ENCODE measurements at places on chromosomes 12 and 14.

GRCh38 chr12:97404093-97404492 is 58.5 kb upstream of the RMST start:
- no peak for DNase-seq

GRCh38 chr12:28908646-28909045 is 240.4 kb upstream of the FAR2 start:
- no peak for DNase-seq

DNA sequence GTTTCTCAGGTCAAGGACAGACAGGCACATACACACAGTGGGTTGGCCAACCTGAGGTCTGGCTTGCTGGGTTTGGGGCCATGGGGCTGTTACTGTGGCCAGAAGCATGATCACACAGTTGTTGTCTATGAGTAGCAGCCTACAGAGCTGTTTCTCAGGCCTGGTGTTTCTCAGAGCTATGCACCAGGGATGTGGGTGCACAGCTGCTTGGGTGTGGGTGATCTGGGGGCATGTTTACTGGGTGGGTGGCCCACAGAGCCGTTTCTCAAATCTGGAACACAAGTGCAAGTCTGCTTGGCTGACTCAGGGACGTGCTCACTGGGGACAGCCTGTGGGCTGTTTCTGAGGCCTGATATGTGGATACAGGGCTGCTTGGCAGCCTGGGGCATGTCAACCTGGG is 23.1 kb upstream of the PALS1 start:
- DNase-seq, result no peak

- DNase-seq, result no peak
These were observed 274.9 kb upstream of the DIO3 start for GRCh38 chr14:101286271-101287018.

DNA sequence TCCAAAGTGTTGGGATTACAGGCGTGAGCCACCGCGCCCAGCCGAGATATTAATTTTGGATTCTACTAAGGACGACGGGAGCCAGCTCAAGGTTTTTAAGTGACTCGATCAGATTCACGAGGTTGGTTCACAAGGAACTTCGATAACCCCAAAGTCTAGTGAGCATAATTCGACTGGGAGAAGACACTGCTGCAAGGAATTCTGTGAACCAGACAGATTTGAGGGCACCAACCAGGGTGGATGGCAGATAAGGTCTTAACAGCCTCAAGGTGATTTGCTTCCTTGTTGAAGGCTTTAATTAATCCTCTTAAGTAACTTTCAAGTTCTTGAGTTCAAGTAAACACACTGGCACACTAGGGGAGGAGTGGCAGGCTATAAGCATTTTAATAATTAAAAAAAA is 1.1 kb upstream of the KLHDC2 start:
- no peak for DNase-seq

DNA sequence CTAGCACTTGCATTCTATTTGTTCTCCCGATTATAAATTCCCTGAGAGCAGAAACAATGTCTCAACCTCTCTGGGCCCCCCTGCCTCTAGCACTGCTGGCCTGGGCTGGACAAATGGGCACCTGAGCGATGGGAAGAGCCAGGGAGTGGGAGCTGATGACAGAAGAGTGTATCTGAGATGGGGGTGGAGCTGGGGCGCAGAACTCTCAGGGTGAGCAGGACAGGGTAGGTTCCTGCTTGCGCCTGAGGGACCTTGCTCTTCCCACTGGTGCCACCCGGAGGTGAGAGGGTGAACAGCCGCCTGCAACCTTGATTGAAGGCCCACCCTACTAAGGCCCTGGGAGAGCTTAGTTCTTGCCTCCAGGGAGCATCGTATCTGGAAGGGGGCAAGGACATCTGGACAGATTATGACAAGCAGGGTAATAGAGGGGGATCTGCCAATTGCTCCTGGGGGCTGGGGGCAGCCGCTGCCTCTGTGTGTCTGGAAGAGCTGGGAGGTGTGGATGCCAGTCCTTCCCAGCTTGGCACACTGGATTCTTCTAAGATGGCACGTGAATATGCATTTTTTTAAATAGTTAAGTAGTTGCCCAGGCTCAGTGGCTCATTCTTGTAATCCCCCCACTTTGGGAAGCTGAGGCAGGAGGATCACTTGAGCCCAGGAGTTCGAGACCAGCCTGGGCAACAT is 43.0 kb upstream of the TSPAN9 start:
- DNase-seq, result peak; percentile 54

DNA sequence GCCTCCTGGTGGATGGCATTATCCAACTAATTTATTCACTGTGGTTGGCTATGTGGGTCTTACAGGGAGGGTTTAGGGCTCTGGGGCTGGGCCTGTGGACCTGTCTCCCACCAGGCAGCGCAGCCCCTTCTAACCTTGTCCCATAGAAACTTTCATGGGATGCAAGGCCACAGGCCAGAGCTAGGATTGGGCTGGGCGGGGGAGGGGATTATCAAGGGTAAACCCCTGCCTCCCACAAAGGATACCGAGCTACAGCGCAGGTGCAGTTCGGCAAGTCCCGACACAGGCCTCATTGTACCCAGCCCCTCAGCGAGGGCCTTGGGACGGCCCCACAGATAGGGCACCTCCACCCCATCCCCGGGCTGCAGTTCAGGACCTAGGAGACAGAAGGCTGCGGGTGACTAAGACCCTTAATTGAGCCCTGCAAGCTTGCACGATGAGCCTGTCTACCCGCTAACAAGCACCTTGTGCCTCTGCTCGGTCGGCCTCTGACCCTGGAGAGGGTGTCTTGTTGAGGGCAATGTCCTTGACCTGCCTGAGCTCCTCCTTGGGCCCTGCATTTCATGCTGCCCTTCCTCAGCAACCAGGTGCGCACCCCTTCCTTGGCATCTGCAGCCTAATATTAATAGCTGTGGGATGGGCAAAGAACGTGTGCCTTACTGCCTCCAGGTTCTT is 46.7 kb downstream of the PSMA6 start:
- no peak for DNase-seq

GRCh38 chr12:119505001-119505400 is 88.6 kb upstream of the TMEM233 start:
- DNase-seq, result no peak

GRCh38 chr12:123113026-123113425 is 37.9 kb downstream of the PITPNM2 start:
- DNase-seq, result no peak

DNA sequence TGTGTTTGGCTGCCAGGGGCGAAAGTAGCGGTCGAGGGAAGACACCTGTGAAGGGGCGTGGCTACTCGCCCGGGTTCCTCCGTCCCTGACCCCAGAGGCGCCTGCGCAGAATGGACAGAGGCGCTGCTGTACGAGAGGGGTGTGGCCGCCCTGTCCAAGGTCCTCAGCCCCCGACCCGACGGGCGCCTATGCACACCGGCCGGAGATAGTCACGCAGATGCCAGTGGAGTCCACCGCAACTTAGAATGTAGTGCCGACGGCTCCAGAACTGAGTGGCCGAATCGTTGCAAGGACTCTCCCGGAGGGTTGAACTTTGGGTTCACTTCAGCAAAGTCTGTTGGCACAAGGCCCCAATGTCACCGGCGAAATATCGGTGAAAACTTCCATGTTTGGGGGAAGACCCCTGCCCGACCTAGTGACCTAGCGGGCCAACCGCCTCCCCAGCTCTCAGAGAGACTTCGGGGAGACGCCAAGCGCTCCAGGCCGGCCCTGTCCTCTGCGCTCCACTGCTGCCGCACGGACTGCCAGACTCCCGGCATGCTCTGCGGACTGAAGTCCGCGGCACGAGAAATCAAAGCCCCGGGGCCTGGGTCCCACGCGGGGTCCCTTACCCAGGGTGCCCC is 541 bp upstream of the RNU6-7 start:
- peak; percentile 85 for DNase-seq

GRCh38 chr12:44628180-44628579 is 247.9 kb downstream of the NELL2 start:
- DNase-seq, result no peak

DNA sequence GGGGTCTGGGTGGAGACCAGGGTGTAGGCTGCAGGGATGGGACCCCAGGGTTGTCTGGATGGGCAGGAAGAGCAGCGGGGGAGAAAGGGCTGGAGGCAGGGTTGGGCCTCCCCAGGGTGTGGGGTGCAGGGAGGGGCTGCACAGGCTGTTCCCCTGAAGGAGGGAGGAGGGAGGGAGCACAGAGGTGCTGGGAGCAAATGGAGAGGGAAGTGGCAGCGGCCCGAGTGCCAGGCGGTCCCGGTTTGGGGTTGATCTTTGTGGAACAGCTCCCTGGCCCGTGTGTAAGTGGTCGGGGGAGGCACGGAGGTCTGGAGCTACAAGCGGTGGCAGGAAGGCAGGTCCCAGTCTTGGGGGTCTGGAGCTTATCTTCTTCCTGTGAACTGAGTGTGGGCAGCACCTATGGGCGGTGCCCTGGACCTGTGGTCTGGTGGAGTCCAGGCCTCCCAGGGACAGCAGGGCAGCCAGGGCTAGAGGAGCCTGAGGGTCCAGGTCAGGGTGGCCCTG is 391.6 kb downstream of the TMEM121 start:
- DNase-seq, result no peak

- no peak for DNase-seq
These were observed 84.6 kb downstream of the RIN3 start for GRCh38 chr14:92597906-92598905.

DNA sequence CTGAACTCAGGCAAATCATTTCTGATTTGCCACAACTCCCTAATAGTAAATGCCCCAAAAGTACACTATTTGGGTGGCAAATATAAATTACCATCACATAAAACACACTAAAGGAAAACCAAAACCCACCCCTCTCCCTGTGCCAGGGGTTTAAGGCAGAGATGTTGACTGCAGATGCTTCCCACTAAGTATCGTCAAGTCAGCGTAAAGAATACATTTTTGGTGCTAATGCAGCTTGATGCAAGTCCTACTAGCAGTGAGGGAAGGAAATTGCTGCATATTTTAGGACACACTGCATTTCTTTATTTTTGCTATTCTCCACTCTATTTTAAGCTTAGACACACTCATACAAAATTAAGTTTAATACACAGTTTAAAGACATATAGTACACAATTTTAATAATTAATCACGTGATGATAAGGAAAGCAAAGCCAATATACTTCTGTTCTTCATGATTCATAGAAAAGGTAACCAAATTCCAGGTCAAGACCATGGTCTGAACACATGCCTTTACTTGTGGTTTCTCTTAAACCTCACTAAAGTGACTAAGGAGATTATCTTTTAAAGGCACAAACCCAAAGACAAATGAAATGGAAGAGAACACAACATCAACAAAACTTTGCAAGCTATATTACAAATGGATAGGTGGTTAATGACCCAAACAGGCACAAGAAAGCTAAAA is 162.2 kb downstream of the STXBP6 start:
- DNase-seq, result no peak

DNA sequence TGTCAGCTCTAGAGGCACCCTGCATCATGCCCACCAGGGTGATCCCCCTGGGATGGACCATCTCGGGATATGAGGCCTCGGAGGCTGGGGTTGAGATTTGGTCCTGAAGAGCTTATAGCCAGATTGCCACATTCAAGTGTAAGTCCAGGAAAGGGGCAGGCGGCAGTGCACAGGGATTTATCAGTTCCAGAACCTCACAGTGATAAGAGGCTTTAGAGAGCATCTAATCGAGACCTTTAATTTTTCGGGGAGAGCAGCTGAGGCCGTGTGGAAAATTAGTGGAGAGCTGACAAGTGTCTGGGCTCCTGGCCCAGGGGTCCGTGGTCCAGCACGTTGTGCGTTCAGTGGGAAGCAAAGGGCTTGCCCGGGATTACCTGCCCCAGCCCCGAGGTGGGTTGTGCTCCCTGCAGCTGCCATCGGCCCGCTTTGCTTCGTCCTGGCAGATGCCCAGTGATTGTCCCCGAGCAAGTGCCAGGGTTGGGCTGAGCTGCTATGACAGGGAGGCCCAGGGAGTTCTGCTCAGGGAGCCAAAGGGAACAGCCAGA is 52.1 kb downstream of the C14orf132 start:
- no peak for DNase-seq

DNA sequence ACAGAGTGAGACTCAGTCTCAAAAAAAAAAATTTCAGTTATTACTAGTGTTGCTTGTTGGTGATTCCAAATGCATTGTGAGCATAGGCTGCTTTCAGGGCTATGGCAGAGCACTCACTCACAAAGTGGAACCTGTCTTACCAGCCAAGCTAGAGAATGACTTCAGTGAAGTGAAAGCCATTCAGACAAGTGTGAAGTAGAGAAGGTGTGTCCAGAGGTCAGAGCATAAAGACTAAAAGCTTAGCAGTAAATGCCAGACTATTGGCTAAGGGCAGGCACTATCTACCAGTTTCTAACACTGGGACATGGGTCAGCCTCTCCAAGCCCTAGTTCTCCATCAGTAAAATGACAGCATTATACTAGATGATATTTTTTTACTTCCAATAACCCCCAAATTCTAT is 12.7 kb downstream of the PPP1R36 start:
- no peak for DNase-seq

DNA sequence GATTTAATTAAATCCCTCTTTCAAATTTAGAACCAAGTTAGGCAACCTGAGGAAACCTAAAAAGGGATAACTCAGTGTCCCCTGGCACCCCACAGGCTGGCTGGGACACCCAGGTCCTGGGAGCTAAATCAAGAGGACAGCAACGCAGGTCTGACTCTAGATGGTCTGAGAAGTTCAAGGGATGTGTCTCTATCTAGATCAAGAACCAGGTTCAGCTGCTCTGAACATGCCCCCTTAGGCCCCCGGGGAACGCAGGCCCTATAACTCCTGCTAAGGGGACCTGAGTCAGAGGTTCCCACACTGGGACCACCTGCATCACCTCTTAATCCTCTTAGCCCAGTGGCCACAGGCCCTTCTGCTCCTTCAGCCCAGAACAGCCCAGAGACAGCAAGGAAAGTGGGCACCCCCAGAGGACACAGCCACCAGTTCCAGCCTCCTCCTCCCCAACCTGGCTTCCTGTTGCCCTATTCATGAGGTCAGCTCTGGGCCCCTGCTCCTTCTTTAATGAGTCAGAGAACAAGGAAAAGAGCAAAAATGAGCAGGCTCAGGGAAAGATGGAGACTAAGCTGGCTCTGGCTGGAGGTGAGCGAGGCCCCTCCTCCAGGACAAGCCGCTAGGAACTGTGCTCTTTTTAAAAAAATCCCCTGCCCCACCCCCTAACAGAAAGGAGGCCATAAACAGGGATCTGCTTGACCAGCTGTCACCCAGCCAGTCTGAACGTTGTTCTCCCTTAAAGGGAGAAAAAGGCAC is 10.8 kb downstream of the PITPNM2 start:
- no peak for DNase-seq

- no peak for DNase-seq
These were observed 24.1 kb downstream of the ITPK1 start for GRCh38 chr14:93091666-93092065.

- DNase-seq, result no peak
These were observed 35.5 kb downstream of the TCTN1 start for GRCh38 chr12:110649341-110649847.

- DNase-seq, result no peak
These were observed 801 bp upstream of the ASB2 start for GRCh38 chr14:93977171-93977570.

DNA sequence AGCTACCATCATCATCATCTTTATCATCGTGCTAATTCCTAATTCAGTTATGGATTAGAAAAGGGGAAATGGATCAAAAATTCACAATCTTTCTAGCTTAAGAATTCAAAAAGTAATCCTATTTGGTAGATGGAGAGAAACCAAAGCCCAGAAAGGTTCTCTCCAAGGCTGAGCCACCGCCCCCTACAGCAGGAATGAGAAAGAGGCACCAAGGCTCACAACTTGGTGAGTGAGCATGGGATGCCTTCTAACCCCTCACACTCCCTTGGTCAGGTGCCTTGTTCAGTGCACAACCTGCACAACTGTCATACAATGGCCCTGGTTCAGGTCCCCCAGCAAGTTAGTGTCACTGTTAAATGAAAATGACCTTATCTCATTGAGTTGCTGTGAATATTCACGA is 171.5 kb downstream of the ANO2 start:
- DNase-seq, result no peak

GRCh38 chr14:49339130-49339529 is 247.1 kb downstream of the RPS29 start:
- no peak for DNase-seq

All from activated CD4-positive, alpha-beta T cell treated with anti-CD3 and anti-CD28 coated beads, Interleukin-2, amount 50 U/mL, for 48 hours (primary cell).